NCI-H1694 treated with DMSO at 0.1 percent for 48 hours (cell line): ENCODE measurements at places on chromosomes 7 and 10.

DNA sequence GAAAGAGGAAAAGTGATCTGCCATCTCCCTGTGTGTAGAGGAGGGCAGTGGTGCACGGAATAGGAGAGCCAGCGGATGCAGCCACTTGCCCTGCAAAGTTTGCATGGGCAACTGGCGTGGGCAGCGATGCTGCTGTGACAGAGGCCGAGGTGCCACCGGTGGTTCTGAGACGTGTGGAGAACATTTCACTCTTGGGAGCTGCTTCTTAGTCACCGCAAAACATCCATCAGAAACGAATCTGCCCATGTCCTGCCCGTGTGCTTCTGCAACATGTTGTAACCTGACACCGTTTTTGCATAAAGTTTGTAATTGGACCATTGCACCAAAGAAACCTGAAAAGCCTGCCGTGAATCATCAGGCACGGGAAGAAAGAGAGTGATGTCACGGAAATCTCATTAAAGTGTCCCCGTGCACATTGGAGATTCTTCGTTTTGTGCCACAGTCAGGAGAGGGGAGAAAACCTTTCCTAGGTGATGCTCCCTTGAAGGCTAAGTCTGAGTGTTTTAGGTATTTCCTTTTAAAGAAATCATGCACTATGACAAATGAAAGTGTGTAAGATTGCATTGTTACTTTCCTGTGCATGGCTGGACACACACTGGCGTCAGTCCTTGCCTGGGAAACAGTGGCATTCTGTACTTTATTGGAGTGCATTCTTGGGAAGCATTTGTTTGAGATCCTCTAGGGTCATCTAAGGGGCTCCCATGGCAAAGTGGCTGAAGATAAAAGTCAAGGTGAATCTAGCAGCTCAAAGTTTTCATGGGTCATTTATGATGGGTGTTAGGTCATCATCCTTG, 302.6 kb downstream of the KLF6 start:
- no peak for DNase-seq

DNA sequence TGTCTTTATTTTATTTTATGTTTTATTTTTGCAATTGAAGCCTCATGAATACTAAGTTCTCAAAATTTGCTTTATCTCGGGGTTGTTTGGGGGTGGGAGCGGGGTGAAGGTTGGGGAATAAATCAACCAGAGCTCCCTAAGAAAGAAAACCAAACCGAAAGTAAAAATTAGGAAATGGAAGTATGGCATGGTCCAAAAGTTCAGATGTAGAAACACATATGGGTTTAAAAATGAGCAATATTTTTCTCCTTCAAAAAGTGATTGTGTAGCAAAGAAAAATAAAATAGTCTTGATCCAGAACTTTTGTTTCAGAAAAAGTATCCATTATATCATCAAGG, 177.4 kb upstream of the PLXDC2 start:
- DNase-seq = no peak

- DNase-seq = no peak
These were observed 21.0 kb upstream of the TSPAN33 start for GRCh38 chr7:129123510-129123857.

GRCh38 chr10:49170632-49171325, 17.4 kb downstream of the TMEM273 start:
- DNase-seq = no peak

DNA sequence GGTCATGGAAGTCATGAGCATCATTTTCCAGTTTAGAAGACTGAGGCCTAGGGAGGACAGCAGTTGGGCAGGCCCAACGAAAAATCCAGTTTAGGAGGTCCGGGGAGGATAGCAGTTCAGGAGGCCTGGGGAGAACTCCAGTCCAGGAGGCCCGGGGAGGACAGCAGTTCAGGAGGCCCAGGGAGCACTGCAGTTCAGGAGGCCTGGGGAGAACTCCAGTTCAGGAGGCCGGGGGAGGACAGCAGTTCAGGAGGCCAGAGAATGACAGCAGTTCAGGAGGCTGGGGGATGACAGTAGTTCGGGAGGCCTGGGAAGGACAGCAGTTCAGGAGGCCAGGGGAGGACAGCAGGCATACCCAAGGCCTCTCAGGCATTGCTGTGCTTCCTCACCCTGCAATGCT, 453.4 kb downstream of the LRMDA start:
- DNase-seq = no peak

DNA sequence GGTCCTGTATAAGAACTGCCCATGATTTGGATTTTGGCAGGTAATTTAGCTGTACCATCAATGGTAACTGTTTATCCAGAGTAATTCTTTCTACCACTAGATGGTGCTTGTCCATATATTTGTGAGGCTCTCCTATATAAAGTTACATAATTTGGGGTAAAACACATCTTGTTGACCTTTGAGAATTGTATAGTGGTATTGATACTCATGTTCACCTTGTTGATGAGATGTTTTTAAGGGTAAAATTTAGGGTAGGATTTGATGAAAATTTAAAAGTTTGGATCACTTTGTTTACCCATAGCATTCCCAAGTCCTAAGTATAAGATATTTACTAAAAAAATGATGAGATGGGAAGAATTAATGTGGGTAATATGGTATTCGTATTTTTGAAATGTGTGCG, 31.6 kb downstream of the ST7 start:
- DNase-seq = peak; percentile 66

GRCh38 chr10:63133821-63134557, 861 bp downstream of the NRBF2 start:
- no peak for DNase-seq

GRCh38 chr7:129434675-129435318, 565 bp downstream of the STRIP2 start:
- DNase-seq = no peak

- DNase-seq = no peak
These were observed at the start of gene DGKB for GRCh38 chr7:14902589-14903067. Gene DGKB (minus strand): TSS chr7:14902751.

DNA sequence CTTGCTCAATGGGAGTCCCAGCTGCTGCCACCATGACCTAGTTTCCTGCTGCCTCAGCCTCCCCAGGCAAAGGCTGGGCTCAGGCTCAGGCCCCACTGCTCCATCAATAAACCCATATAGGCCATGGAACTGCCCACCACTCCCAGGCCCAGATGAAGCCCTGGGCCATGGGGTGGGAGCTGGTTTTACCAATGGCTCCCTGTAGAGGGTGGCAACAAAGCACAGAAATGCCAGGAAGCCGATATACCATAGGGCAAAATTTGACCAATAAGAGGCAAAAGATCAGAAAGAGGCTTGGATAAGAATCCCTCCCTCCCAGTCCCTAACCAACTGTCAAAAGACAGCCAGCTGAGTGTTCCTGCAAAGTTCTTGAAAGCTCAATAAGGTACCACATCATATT, 101.8 kb upstream of the DOCK1 start:
- no peak for DNase-seq

DNA sequence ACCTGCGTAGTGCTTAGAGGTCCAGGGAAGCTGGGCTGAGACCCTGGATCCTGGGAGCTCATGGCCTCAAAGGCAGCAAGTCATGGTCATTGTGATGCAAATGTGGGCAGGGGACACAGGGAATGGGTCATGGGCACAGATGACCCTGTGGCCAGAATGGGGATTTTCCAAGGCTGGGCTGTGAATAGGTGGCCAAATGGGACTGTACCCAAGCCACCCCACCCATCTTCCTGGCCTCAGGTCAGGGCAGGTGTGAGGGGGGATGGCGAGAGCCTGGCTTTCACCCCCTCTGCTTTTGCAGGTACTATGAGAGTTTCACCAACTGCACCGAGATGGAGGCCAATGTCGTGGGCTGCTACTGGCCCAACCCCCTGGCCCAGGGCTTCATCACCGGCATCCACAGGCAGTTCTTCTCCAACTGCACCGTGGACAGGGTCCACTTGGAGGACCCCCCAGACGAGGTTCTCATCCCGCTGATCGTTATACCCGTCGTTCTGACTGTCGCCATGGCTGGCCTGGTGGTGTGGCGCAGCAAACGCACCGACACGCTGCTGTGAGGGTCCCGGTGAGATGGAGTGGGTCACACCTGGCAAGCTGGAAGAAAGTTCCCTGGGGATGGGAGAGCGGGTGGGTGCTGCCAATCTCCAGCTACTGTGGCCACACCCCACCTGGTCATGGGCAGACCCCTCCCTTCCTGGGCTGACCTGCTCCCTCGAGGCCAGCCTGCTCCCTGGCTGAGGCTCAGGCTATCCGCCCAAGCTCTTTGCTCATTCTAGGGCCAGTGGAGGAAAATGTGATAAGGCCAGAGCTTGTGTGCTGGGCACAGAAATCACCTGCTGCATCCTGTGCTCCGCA, 25.5 kb downstream of the RAMP3 start:
- DNase-seq = no peak

DNA sequence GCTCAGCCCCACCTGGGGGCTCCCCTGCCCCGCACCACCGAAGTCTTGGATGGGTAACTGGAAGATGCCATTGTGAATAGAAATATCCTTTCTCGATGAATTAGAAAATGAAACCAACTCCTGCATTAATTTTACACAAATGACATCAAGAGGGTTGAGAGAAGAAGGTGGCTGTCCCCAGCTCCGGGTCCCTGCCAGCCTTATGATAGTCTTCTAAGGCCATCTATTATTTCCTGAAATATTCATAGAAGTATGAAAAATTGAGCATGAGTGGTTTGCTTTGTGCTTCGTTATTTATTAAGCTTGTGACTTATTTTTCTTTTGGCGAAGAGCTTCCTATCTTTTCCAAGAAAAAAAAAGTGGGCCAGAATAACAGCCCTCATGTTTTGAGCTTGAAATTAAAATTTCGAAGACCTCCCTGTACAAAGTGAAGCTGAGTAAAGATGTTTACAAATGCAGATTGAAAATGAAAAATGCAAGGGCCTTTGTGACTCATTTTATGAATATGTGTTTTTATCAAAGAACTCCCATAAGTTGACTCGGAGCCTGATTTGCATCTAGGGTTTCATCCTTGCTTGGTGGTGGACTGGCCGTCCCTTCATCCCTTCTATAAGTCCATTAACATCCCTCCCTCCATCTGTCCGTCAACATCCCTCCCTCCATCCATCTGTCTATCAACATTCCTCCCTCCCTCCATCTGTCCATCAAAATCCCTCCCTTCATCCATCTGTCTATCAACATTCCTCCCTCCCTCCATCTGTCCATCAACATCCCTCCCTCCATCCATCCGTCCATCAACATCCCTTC, 20.5 kb upstream of the CFAP46 start:
- no peak for DNase-seq

DNA sequence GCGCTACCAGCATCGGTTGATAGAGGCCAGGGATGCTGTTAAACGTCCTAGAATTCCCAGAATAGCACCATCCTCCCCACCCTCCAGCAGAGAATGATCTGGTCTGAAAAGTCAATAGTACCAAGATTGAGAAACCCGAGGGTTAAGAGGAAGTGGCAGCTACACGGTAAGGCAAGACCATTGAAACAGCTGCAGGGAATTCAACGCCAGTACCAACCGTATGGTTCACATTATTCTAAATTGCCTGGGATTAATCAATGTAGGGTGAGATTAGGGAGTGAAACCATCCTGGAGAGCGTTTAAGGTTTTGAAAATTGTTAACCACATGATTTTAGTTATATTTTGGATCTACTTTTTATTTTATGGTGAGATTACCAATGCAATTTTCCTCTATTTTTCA, 352.2 kb downstream of the PRPF18 start:
- no peak for DNase-seq

DNA sequence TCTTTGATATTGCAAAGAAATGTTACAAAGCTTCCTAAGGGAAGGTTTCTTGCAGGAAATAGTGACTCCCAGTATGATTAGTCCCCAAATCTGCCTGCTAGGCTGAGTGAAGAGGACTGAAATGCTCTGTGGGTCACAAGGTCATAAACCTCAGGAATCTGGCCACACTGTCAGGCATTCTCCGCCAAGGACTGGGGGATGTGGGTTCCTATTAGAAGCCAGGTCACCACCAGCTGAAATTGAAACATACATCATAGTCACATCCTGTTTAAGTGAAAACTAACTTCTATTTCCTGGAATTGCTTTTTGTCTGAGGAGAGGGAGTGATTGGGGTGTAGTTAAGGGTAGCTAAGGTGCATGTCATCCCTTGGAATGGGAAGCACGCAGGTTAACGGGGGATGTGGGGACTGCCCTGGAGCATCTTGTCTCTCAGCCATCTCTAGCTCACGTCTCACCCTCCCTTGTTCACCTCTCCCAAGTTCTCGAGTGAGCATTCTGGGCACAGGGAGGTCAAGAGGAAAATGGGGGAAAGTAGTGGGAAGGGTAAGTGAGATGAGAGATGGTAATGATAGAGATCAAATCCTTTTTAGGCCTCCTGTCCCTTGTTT, 12.0 kb upstream of the GSAP start:
- no peak for DNase-seq
